ENCODE measurements at places on chromosomes 2 and 18. TPM values are rescaled to one million over a fixed set of nuclear protein-coding genes. Genes with fewer than 3 reads are reported as not detected.

- peak; percentile 58 for DNase-seq
These were observed 32.4 kb upstream of the VIT start for GRCh38 chr2:36663851-36664695.

DNA sequence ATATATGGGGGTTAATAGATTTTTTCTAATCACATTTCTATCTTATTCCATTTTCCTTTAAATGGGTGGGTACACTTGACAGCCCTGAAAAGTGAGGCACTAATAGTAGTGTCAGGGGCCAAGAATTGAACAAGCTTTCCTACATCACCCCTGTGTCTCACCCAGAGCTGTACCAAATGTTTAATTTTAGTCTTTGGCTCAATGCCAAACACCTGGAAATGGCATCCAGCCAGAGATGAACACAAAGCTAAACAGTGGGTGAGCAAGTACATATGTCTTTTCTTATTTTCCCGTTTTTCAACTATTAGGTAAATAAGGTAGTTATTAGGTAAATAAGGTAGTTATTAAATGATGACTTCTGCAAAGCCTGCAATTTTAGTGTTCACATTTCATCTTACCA, 276.3 kb upstream of the ERBB4 start:
- no peak for DNase-seq

DNA sequence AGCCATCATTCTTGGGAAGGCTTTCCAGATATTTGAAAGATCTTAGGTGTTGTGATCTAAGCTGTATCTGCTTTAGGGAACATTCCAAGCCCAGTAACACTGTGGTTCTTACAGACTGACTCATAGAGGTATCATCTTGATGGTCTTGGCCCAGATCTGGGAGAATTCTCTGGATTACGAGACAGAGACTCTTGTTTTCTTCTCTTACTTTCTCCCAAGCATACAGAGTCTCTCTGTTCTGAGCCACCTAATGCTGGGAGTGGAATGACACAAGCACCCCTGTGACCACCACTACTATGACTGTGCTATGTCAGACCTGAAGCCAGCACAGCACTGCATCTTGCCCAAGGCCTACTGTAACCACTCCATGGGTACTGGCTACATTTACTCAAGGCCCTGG, 81.0 kb upstream of the EPAS1 start:
- no peak for DNase-seq

GRCh38 chr18:44779753-44780292, 99.1 kb downstream of the SETBP1 start:
- no peak for DNase-seq

GRCh38 chr2:125643128-125643527, 1012.8 kb upstream of the GYPC start:
- DNase-seq, result no peak

GRCh38 chr2:219698748-219699439, 71.5 kb downstream of the SLC4A3 start:
- DNase-seq, result no peak

GRCh38 chr2:84223191-84223590, 235.9 kb downstream of the SUCLG1 start:
- DNase-seq, result no peak

- no peak for DNase-seq
These were observed 41.3 kb downstream of the REV1 start for GRCh38 chr2:99448556-99448955.

- no peak for DNase-seq
These were observed 40.5 kb downstream of the ABHD3 start for GRCh38 chr18:21664069-21664468.

DNA sequence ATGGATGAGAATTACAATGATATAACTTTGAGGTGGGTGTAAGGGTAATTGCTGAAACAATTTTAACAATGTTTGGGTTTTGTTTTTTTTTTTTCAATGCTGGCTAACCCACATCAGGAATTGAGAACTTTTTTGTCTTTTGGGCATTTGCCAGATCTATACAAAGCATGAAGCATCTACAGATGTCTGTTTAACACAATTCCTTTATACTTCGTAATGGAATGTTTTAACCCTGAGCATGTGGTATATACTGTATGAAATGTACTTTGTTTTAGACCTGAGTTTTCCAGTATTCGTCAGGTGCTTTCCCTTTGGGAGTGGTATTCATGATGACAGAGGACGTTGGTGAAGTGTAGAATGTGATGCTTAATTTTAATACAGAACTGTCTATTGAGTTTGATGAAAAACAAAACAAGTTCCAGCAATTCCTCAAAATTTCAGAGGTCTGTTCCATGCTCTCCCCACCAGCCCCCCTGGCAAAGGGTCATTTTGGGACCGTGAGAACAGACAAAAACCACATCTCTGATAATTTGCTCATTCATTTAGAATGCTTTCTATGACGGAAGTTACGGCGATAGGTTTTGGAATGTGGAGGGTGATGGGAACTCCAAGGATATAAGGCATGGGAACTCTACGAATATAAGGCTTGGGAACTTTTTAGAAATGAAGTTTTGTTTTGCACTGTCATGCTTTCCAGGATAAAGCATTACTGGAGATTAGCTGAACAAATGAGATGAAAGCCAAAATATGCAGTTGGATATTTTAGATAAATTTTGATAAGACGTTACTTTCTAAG, 14.1 kb downstream of the LIMS1 start:
- no peak for DNase-seq

- no peak for DNase-seq
These were observed 34.9 kb downstream of the GPD2 start for GRCh38 chr2:156470975-156471583.

DNA sequence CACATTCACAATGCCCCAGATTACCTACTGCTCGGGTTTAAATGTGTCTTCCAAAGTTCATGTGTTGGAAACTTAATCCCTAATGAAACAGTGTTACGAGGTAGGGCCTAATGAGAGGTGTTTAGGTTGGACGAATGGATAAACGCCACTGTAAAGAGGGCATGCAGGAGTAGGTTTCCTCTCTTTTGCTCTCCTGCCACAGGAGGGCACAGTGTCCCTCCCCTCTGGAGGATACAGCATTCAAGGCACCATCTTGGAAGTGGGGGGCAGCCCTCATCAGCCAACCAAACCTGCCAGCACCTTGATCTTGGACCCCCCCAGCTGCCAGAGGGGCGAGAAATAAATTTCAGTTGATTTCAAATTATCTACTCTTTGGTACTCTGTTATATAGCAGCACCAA, 103.5 kb downstream of the TSHZ1 start:
- DNase-seq, result no peak

- DNase-seq, result no peak
These were observed 19.0 kb upstream of the INO80C start for GRCh38 chr18:35516789-35517188.

GRCh38 chr18:7414459-7414858, 152.7 kb upstream of the PTPRM start:
- DNase-seq, result no peak

DNA sequence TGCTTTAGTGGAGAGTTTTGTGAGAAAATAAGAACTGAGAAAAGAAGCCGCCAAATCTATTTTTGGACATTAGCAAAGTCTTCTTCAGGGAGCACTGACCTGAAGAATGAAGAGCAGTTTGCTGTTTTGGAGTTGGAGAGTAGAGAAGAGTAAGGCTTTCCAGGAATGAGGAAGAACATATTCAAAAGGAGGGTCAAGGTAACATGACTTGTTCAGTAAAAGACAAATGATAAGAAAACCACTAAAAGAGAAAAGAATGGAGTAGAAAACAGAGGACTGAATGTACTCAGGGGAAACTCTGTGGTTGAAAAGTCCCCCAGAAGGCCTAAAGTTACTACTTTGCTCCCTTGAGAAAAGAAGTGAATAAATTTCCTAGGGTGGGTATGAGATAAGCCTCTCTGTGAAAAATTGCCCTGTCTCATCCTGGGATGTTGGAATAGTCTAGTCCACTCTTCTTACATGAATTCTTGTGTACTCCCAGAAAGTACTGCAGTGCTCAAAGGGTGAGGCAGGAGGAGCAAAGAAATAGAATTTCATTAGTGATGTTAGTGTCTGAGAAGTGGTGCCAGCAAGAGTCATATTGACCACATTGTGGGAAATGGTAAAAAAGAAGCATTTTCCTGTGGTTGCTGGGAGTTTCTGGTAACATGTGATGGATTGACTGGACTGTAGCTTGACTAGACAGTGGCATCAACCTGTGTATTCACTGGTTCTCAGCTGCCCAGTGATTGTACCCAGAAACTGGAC, 27.8 kb downstream of the MBD5 start:
- no peak for DNase-seq

DNA sequence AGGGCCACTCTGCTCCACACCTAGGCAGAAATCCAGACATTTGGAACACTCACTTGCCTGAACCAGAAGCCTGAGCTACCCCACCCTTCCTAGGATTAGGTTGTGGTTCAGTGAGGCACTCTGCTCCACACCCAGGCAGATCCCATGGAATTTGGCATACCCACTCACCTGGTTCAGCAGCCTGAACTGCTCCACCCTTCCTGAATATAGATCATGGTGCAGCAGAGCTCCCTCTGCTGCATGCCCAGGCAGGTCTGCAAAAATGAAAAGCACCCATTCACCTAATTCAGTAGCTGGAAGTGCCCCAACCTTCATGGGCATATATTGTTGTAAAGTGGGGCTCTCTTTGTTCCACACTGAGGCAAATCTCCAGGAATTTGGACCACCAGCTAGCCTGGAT, 185.1 kb upstream of the CNTNAP5 start:
- DNase-seq, result no peak

- DNase-seq, result no peak
These were observed 487.2 kb downstream of the DCDC2C start for GRCh38 chr2:4190548-4190947.

DNA sequence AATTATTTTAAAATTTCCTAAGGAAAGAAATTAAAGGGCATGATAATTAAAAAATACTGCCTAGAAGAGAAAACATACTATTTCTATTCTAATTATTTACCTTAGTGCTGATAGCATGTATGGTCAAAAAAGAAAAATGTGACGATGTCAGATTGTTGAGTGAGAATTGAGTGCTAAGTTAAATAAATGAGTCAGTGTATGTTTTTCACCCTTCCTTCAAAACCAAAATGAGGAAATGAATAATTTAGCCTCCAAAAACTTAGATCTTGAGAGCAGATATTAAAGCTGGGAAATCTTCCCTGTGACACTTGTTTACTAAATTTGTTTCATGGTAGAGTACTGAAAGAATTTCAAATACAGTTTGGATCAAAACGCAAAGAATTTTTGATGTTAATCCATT, 58.6 kb upstream of the NYAP2 start:
- no peak for DNase-seq

DNA sequence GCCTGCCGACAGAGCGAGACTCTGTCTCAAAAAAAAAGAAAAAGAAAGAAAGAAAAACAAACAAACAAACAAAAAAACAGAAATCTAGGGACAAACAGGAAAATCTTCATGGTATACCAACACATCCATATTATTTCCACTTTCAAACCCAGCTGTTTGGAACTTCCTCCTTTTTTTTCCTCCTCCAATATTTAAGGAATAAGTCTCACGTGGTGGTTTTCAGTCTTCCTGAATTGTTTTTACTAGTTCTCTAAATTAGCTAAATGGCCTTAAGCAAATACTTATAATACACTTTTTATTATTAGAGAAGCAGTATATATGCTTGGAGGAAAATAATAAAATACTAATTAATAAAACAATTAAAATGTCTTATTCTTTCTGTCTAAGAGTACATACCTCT, 48.7 kb upstream of the GLS start:
- DNase-seq, result no peak

- DNase-seq, result no peak
These were observed 41.0 kb downstream of the TRABD2A start for GRCh38 chr2:84839851-84840250.

- DNase-seq, result no peak
These were observed 198.7 kb downstream of the PTGR3 start for GRCh38 chr18:75010278-75010677.

- DNase-seq, result no peak
These were observed 302.1 kb downstream of the SMAD2 start for GRCh38 chr18:47628240-47628781.

DNA sequence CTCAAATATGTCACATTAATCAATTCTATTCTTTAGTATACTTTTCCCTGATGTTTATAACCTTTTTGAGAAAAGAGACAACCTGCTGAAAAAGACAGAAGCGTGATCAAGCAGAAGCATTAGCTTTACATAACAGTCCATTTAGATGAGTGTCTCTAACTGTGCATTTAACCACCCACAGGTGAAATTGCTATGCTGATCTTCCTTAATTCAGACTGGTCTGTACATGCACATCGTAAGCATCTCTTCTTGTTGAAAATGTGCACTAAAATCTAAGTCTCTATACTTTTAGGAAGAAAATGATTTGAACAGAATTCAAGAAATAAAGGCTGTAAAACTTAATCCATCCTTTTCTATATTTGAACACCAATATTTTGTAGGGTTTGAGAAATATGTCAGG, 794.4 kb upstream of the FSHR start:
- no peak for DNase-seq

- DNase-seq, result peak; percentile 86
These were observed 1516.1 kb downstream of the RPIA start for GRCh38 chr2:90207454-90208058.

- no peak for DNase-seq
These were observed 43.0 kb downstream of the NGEF start for GRCh38 chr2:232970051-232970450.

The SERPINB3 gene
- total RNA-seq, result not detected

The IL36A gene
- total RNA-seq, result not detected

The HOXD12 gene
- total RNA-seq, result 0.25 TPM

The AKAIN1 gene
- total RNA-seq, result not detected

The STPG4 gene
- total RNA-seq, result 0.72 TPM

The IL36G gene
- not detected for total RNA-seq

The TRPM8 gene
- not detected for total RNA-seq

The NEUROD1 gene
- total RNA-seq, result not detected

The COL3A1 gene
- total RNA-seq, result not detected

The FAM210A gene
- total RNA-seq, result 21.8 TPM

The B3GNT7 gene
- total RNA-seq, result 7.4 TPM

The DSC2 gene
- total RNA-seq, result not detected

The IL1A gene
- not detected for total RNA-seq

The NFATC1 gene
- total RNA-seq, result 54.3 TPM

The LIMS4 gene
- total RNA-seq, result 0.57 TPM

The CRYBA2 gene
- not detected for total RNA-seq

The FEV gene
- total RNA-seq, result not detected

All from OCI-LY7 (cell line).